NCI-H1048 (cell line): ENCODE measurements at places on chromosomes 16 and 17.

DNA sequence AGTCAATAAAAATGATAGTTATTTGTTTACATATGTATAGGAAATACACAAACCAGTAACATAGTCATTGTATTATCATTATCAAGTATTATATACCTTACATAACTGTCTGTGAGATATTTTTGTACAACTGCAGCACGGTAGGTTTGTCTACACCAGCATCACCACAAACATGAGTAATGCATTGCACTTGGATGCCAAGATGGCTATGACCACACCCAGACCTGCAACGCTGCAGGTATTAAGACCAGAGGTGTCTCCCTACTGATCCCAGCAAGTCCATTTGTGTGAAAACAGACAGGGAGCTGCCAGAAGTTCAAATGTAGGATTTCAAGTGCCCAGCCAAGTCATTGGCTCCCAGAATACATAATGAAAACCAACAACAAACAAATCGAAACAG is 34.2 kb upstream of the NOS2 start:
- no peak for DNase-seq

DNA sequence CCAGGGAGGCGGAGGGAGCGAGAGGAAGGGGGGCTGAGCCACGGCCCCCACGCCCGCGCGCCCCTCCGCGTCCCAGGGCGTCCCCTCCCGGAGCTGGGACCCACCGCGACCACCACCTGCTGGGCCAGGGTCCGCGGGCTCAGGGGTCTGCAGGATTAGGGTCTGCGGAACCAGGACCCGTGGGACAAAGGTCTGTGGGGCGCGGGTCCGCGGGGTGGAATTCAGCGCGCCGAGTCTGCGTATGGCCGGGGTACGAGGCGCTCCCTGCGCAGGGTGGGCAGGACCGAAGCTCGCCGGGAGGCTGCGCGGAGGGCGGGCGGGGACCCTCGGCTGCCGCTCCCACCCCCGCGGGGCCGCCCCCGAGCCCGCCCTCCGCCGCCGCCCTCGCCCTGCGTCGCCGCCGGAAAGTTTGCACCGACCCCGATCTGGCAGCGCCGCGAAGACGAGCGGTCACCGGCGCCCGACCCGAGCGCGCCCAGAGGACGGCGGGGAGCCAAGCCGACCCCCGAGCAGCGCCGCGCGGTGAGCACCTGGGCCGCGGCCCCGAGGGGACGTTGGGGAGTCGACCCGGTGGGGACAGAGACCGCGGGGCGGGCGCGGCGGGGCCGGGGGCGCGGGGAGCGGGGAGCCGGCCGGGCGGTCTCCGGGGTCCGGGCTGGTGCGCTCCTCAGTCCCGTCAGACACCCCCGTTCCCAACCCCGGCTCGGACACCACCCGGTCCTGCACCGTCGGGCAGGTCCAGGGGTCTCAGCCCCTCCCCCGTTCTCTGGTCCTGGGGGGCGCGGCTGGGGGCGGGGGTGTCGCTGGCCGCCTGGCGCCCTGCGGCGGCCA is at the start of gene GCGR:
Gene GCGR (plus strand): TSS at position 423 of the 831 bp plus-strand sequence. CDS start 4,869 bp downstream, outside the sequence.
- no peak for DNase-seq

DNA sequence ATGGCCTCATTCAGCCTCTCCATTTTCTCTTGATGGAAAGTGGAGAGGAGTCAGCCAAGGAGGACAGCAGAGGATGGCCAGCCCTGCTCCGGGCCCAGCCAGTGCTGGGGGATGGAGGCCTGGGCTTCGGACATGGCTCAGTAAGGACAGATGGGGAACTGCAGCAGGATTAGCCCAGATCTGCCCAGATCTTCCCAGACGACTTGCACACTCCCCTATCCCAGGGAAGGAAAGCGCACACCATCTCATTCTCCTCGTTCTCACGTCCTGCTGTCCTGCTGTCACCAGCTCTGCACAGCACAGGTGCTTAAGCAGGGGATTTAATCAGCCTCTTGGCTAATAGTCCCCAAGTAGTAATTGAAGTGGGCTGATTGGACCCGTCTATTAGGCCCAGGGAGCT is 100.2 kb upstream of the SDK2 start:
- DNase-seq, result no peak

- no peak for DNase-seq
Observed at GRCh38 chr17:1729966-1730325, 5.4 kb downstream of the WDR81 start.

GRCh38 chr16:46768809-46769208 is 20.7 kb upstream of the MYLK3 start:
- DNase-seq, result no peak

GRCh38 chr17:34117811-34118210 is 137.3 kb upstream of the CCL2 start:
- no peak for DNase-seq

GRCh38 chr17:2888326-2888725 is 92.1 kb downstream of the RAP1GAP2 start:
- DNase-seq, result no peak

DNA sequence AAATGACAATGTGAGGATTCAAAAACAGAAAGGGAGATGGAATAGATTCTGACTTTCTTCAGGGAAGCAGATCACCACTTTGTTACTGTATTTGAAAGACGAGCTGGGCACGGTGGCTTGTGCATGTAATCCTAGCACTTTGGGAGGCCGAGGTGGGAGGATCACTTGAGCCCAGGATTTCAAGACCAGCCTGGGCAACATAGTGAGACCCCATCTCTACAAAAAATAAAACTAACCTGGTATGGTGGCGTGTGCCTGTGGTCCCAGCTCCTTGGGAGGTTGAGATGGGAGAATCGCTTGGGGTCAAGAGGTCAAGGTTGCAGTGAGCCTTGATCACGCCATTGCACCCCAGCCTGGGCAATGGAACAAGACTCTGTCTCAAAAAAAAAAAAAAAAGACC is 34.0 kb downstream of the PIGL start:
- DNase-seq, result no peak

GRCh38 chr17:1542316-1542715 is 20.3 kb downstream of the PITPNA start:
- DNase-seq, result no peak

- DNase-seq, result no peak
Observed at GRCh38 chr17:80883831-80884735, 107.6 kb upstream of the CHMP6 start.

DNA sequence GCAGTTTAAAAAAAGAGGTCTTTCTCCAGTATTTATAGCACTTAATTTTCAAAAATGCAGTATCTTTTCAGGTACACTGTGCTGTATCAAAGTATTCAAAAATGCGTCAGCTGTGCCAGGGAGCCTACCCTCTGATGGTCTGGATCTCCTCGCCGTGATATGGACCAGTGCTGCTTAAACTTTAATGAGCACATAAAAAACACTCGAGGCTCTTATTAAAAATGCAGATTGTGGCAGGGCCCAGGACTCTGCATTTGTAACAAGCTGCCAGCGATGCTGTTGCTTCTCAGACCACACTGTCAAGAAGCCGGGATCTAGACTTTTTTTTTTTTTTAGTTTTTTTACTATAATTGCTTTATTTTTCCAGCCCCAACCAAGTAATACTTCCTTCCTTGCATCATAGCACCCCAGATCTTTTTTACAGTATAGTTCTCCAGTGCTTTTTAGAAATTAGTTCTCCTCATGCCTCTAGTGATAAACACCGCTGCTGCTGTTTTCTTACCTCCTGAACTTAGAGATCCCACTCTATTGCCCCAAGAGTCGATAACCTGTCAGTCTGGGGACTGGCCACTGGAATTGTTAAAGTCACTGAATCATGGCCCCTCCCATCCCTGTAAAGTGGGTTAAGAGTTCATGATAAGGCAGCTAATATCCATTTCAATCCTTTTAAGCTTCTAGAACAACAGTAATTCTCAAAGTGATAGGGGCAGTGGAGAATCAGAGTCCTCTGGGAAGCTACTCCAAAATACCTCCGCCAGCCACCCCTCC is 1.6 kb upstream of the SMARCD2 start:
- DNase-seq, result no peak

- DNase-seq, result no peak
Observed at GRCh38 chr16:16073891-16074881, 124.8 kb downstream of the ABCC1 start.

- DNase-seq, result no peak
Observed at GRCh38 chr16:23974223-23974622, 138.4 kb downstream of the PRKCB start.

- DNase-seq, result no peak
Observed at GRCh38 chr17:67635681-67636080, 82.1 kb upstream of the NOL11 start.

- no peak for DNase-seq
Observed at GRCh38 chr17:17919169-17920107, 52.8 kb downstream of the TOM1L2 start.

GRCh38 chr16:18834864-18835263 is 33.5 kb upstream of the ARL6IP1 start:
- DNase-seq, result no peak

GRCh38 chr17:45578516-45579455 is 88.3 kb upstream of the PLEKHM1 start:
- DNase-seq, result no peak

DNA sequence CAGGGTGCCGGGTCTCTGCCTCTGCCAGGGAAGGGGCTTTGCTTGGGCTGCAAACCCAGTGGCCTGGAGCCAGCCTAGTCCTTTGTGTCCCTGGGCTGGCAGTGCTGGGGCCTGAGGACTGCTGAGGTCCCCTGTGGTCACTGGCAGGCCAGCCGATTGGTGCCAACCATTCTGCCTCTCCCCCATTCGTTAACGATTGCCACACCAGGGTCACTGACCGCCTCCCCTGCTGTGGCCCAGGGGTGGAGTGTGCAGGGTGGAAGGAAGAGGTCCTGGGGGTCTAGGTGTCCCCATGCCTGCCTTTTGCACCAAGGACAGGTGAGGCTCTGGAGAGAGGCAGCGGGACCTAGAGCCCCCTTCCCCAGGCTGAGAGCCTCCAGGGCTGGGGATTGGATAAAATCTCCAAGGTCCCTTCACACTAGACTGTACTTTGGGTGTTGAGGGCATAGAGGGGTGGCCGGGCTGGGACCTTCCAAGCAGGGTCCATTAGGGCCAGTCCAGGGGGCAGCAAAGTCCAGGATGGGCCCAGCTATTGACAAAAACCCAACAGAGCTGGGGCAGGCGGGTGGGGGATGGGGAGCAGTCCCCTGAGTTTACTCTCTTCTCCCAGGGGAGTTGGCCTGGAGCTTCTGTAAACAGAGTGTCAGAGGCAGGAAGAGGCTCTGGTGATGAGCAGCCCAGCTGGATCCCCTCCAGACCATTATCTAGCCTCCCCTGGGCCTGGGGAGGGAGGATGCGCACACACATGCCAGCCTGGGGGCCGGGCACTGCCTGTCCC is 1.1 kb downstream of the VASN start:
- DNase-seq, result no peak
